ENCODE measurements at places on chromosomes 1 and 21. TPM values are rescaled to one million over a fixed set of nuclear protein-coding genes. Genes with fewer than 3 reads are reported as not detected.

DNA sequence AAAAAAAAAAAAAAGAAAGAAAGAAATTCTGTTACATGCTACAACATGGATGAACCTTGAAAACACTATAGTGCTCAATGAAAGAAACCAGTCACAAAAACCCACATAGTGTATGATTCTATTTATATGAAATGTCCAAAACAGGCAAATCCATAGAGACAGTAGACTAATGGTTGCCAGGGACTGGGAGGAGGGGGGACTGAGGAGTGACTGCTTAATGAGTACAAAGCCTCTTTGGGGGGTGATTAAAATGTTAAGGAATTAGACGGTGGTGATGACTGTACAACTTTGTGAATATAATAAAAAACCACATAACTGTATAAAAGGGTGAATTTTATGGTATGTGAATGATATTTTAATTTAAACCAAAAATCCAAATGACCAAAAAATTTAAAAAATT is 116.0 kb upstream of the GUCA2B start:
- no peak for DNase-seq

DNA sequence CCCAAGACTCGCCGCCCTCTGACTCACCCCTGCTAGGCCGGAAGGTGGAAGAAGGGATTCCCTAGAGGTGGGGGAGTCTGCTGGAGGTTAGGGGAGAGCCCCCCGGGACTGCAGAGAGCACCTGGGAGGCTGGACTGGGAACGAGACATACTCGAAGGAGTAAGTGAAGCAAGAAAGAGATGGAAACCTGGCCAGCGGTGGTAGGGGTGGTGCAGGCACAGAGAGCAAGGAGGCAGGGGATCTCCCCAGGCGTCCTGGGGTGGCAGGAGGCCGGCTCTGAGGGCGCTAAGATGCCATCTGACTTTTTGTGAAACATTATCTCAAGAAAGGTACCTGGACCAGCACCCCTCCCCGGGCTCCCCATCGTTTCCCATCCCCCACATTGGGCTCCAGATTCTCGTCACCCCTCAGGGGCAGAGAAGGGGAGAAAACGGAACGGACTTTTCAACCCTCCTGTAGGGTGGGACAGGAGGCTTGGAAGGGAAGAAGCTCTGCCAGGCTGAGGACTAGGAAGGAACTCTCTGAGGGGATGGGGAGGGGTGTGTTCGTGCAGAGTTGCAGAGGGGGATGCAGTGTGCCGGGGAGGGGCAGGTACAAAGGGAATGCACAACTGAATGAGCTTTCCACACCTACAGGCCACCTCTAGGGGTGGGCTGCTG is 708 bp downstream of the CHRNB2 start:
- no peak for DNase-seq

- DNase-seq, result no peak
Measured at GRCh38 chr1:246771366-246771765, 47.2 kb downstream of the SCCPDH start.

DNA sequence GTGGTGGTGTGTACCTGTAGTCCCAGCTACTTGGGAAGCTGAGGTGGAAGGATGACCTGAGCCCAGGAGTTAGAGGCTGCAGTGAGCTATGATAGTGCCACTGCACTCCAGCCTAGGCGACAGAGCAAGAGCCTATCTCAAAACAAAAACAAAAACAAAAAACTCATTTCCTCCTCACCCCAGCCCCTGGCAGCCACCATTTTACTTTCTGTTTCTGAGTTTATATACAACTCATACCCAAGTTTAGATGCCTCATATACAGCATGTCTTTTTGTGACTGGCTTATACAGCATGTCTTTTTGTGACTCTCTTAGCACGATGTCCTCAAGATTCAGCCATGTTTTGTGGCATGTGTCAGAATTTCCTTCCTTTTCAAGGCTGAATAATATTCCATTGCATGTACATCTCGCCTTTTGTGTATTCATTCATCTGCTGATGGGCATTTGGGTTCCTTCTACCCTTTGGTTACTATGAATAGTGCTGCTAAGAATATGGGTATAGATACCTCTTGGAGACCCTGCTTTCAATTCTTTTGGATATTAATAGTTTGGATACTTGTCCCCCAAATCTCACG is 14.7 kb downstream of the COA7 start:
- no peak for DNase-seq

DNA sequence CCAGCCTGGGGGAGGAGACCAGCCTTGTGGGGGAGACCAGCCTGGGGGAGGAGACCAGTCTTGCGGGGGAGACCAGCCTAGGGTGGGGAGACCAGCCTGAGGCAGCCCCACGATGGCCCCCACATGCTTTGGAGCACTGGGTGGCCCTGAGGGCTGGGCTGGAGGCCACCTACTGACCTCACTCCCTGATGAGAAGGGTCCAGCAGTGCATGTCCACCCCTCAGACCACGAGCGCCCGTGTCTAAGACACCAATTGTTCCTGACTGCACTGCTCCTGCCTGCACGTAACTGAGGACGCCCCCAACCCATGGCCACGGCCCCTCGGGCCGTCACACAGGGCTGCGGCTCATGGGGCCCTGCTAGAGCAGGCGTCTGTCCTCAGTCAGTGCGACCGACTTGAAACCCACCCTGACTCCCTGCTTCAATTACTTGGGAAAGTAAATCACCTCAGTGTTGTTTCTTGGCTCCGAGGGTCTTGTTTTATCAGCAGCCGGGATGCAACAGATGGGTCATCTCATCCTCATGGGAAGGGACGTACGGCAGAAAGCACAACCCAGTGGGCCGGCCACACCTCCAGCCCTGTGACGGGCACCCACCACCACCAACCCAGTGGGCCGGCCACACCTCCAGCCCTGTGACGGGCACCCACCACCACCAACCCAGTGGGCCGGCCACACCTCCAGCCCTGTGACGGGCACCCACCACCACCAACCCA is at the start of gene SPATC1L:
TSS of gene SPATC1L (minus strand) at position 550 of the 715 bp plus-strand sequence. CDS start 1,643 bp downstream, outside the sequence.
- no peak for DNase-seq

DNA sequence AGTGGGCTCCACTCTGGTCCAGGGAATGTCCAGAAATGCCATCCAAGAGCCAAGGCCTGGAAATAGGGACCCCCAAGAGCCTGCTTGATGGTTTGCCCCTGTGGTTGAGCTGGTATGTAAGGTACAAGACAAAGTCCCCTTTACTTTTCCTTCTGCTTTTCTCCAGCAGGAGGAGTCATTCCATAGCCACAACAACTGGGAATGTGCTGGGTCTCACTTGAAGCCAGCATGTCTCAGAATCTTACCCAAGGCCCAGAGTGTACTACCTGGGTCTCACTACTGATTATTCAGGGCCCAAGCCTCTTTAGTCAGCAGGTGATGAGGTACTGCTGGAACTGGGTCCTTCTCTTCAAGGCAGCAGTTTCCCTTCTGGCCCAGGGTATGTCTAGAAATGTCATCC is 62.1 kb upstream of the CD55 start:
- DNase-seq, result no peak

- DNase-seq, result no peak
Measured at GRCh38 chr1:183996396-183996795, 41.1 kb downstream of the COLGALT2 start.

GRCh38 chr1:69913977-69914376 is 291.4 kb downstream of the LRRC40 start:
- DNase-seq, result no peak

DNA sequence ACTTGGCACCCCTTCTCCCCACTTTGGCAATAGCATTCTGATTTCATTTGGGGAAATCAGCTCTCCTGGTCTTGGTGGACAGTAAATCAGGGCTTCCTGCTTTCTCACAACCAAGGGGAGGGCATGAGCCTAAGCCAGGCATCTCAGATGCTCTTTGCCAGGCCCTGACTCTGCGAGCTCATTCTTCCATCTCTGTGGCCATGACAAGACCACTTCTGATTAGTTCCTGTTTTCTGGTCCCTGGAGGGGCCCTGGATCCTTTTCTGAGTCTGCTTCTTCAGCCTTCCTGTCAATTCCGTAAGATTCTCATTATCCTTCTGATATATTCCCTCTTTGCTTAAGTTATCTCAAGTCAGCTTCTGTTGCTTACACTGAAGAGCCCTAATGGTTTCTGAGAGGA is 210.4 kb downstream of the HIVEP3 start:
- no peak for DNase-seq

DNA sequence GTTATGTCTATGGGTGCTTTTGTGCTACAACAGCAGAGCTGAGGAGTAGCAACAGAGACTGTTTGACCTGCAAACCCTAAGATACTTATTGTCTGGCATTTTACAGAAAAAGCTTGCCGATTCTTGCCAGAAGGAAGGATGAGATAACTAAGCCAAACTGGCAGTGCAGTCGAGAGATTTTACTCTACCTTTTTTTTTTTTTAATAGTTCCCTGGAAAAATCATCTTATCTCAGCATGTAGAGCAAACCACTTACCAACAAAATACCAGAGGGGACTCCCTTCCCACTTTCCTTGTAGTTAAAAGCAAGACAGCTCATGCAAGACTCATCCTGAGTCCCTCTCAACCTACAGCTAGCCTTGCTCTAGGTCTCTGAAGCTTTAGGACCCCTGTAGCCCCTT is 132.9 kb downstream of the SYT2 start:
- DNase-seq, result no peak

GRCh38 chr1:41542196-41542930 is 57.9 kb upstream of the EDN2 start:
- no peak for DNase-seq

DNA sequence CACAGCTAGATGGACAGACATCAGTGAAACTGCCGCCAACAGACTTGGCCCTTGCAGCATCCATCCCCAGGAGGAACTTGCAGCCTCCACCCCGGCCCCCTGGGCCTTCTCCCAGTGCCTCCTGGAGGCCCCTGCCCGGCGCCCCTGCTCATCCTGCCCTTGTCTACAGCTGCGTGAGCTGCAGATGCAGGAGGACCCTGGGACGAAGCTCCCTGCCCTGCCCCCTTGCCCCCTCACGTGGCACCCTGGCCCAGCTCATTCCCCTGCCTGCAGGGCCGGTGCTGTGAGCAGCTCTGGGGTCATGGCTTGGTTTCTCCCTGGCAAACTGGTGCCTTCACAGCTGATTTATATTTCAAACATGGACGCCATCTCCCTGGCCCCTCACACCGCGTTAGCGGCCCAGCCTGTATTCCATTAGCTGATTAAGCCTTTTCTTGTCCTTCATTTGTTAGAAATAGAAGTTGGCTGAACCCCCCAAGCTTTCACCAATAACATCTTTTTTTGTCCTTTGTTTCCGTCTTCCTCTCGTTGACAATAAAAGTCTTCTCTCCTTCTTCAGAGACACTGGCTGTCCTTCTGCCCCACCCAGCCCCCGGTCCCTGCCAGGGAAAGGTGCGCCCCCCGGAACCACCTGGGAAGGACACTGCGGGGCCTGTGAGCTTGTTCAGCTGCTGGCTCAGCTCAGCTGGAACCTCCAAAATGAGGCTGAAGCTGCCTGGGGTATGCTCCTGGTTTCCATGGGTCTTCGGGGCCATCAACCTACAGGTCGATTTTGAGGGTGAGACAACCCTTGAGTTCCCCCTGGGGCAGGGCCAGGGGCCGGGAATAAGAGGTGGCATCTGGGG is 34.0 kb upstream of the SLC19A1 start:
- no peak for DNase-seq

- DNase-seq, result no peak
Measured at GRCh38 chr1:242033447-242033846, 34.5 kb upstream of the MAP1LC3C start.

GRCh38 chr1:219434285-219434922 is 178.5 kb downstream of the ZC3H11B start:
- no peak for DNase-seq

DNA sequence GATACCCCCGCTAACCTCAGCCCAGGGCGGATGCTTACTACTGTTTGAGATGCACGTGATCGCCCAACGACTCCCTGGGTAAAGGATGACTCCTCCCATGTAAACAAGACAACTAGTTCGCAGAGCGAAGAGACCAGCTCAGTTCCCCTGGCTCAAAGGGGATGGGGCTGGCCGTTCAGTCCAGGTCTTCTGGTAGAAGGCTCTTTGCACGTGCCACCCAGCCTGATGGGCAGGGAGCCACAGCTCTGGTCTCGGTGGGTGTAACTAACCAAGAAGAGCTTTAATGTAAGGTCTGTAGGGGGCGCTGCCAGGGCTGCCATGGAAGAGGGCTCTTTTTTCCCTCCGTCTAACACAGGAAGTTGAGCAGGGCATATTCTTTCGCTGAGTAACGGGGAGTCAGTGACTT is 49.4 kb upstream of the PARP1 start:
- DNase-seq, result peak; percentile 19

DNA sequence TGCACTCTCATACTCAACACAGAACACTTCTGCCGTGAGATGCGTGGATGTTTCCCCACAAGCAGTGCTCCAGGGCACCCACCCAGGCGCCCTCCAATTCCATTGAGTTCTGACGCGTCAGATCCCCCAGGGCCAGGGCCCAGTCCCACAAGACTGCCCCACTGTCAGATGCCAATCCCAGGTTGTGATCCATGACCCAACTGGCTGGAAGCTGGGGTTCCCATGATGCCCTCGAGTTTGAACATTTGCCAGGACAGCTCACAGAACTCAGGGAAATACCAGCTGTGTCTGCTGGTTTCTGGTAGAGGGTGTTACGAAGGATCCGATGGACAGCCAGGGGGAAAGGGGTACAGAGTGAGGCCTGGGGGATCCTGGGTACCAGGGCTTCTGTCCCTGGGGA is 58.4 kb downstream of the AGPAT3 start:
- no peak for DNase-seq

- DNase-seq, result no peak
Measured at GRCh38 chr1:14881775-14882672, 271.5 kb upstream of the TMEM51 start.

DNA sequence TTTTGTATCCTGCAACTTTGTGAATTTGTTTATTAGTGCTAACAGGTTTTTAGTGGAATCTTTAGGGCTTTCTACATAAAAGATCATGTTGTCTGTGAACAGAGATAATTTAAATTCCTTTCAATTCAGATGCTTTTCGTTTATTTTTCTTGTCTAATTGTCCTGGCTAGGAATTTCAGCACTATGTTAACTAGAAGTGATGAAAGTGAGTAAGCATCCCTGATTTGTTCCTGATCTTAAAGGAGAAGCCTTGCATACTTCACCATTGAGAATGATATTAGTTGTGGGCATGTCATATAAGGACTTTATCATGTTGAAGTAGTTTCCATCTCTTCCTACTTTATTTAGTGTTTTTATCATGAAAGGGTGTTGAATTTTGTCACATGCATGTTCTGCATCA is 23.6 kb upstream of the TRIM67 start:
- no peak for DNase-seq

GRCh38 chr1:29379443-29380073 is 143.2 kb downstream of the PTPRU start:
- DNase-seq, result no peak

- DNase-seq, result no peak
Measured at GRCh38 chr1:205636732-205637131, 4.9 kb upstream of the ELK4 start.

- no peak for DNase-seq
Measured at GRCh38 chr1:48182439-48182838, 40.1 kb upstream of the SLC5A9 start.

- no peak for DNase-seq
Measured at GRCh38 chr1:19196331-19196730, 13.7 kb downstream of the UBR4 start.

The CBR1 gene
- 62.2 TPM for total RNA-seq

The SRGAP2C gene
- 51.6 TPM for total RNA-seq

The TRMT13 gene
- 20.2 TPM for total RNA-seq

The CFHR3 gene
- not detected for total RNA-seq

The HSPA6 gene
- total RNA-seq, result 4.9 TPM

The VANGL2 gene
- total RNA-seq, result not detected

The HORMAD1 gene
- not detected for total RNA-seq

The RCAN3 gene
- total RNA-seq, result 33.8 TPM

The OPTC gene
- not detected for total RNA-seq

The ZBTB8A gene
- 0.96 TPM for total RNA-seq

The OR14C36 gene
- total RNA-seq, result not detected

The CHRNB2 gene
- total RNA-seq, result not detected

The TNFSF18 gene
- total RNA-seq, result not detected
